ENCODE measurements at places on chromosomes 4 and X.
A peak's percentile ranks its signal among the peaks of the same experiment; 100 is the strongest.

DNA sequence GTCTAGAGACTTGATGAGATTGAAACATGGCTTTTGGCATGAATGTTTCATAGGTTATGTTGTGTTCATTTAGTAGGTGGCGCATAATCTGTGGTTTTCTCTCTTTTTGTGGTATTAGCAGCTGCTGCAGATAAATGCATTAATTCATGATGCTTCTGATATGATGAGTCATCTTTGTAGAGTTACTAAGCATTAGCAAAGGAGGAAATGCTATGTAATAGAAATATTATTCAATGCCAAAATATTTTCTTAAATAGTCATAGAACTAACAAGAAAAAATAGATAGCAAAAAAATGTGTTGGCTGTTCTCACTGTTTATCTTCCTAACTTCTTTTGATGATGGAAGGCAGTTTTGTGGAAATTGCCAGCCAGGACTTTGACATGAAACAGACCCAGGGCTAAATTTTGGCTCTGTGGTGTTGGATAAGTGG lies 3.6 kb downstream of the ZXDB start:
- DNase-seq, result peak; percentile 42

GRCh38 chrX:45806410-45807121 lies 605.9 kb upstream of the DIPK2B start:
- peak; percentile 88 for DNase-seq

- no peak for DNase-seq
Observed at GRCh38 chrX:99777912-99778311, 632.2 kb downstream of the PCDH19 start.

DNA sequence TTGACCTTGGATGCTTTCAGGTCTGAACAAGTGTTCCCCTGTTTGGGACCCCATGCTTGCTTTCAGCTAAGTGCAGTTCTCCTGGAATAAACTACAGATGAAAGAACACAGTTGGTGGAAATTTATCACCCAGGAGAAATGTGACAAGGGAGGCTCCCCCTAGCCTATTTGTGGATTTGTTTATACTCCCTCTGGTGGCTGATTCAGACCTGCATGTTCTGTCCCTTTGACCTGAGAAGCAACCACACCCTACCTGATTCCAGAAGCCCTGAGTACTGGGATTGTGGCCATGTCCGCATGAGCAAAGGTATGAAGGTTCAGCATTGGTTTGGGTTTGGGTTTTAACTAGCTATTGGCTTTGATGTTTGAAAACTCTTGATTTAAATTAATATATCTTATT lies 440.9 kb downstream of the MID1IP1 start:
- DNase-seq, result peak; percentile 35

DNA sequence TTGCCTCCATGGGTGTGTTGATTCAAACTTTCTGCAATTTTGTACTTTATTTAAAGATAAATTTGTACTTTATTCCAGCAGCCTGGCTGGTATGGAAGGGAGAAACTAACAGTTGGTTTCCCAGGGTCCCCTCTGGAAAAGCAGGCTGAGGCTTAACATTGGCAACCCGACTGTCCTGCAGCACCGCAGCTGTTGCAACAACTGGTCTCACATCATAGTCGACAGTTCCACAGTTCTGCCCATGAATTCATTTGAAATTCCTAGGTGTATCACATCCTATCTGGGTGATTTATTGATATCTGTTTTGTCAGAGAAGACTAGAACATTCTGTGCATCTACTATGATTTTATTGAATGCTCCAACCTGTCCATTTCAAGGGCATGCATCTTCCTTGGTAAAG lies 98.8 kb upstream of the GATB start:
- DNase-seq, result no peak

GRCh38 chrX:1224954-1225353 lies 12.5 kb upstream of the CRLF2 start:
- DNase-seq, result no peak

- DNase-seq, result no peak
Observed at GRCh38 chr4:126733301-126733700, 899.5 kb upstream of the INTU start.

- no peak for DNase-seq
Observed at GRCh38 chrX:71913156-71913950, 2.7 kb downstream of the NHSL2 start.

DNA sequence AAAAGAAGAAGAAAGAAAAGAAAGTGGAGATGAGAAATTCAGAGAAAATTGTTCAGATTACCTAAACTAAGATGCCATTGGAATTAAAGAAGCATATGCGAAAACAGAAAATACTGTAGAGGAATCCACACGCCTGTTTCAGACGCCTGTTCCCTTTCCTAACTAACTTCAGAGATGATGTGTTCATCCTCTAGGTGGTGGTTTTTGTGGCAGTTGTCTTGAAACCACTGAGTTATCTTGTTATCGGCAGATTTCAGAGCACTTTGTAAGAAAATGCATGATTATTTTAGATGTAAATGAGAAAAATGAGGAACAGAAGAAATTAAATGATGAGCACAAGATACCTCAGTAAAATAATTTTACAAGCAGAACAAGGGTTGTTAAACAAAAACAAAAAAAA lies 48.3 kb downstream of the FUNDC1 start:
- no peak for DNase-seq

DNA sequence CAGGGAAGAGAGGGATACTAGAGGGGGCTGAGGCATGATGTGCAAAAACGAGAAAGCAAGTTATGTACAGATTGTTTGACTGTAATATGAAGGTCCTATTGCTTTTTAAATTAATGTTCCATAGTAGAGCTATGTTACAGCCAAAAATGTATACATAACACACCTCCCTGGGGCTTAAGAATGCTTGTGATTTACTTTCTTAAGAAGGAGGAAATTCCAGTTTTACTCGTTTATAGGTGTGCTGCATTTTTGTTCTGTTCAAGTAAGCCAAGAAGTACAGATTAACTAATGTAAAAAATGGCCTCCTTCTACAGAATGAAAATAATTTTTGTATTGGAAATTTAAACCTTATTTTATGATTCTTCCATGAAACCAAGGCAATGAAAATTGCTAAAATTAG lies 614.4 kb upstream of the NR3C2 start:
- no peak for DNase-seq

- peak; percentile 91 for DNase-seq
Observed at GRCh38 chrX:47540754-47541538, 20.1 kb upstream of the ARAF start.

DNA sequence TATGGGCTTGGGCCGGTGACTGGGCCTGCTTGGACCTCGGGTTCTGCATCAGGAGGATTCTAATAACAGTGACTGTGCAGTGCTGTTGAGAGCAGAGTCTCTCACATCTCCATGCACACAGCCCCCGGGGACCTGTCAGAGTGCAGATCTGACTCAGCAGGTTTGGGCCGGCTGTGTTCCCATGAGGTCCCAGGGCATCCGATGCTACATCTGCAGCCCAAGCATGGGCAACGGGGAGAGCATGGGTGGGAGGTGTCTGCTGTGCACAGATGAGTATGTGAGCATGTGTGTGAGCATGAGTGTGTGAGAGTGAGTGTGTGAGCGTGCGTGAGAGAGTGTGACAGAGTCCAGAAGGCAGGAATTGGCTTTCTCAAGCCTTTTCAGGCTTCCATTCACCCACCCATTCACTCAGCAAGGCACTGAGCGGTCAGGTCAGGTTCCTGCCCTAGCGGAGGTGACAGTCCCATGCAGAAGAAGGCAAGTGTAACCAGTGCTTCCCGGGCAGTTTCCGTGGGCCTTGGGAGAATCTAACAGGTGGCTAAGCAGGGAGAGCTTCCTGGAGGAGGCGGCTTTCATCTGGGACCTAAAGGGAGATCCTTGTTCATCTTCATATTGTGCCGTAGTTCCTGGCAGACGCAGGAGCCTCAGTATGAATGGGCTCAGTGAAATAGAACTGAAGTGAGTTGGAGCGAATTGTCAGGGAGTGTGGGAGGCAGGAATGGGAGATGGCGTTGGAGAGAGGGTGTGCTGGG lies 62.6 kb downstream of the SORCS2 start:
- no peak for DNase-seq

GRCh38 chr4:182394181-182394580 lies 151.0 kb downstream of the TENM3 start:
- no peak for DNase-seq

GRCh38 chrX:13009844-13010243 lies 34.6 kb downstream of the FAM9C start:
- DNase-seq, result no peak

DNA sequence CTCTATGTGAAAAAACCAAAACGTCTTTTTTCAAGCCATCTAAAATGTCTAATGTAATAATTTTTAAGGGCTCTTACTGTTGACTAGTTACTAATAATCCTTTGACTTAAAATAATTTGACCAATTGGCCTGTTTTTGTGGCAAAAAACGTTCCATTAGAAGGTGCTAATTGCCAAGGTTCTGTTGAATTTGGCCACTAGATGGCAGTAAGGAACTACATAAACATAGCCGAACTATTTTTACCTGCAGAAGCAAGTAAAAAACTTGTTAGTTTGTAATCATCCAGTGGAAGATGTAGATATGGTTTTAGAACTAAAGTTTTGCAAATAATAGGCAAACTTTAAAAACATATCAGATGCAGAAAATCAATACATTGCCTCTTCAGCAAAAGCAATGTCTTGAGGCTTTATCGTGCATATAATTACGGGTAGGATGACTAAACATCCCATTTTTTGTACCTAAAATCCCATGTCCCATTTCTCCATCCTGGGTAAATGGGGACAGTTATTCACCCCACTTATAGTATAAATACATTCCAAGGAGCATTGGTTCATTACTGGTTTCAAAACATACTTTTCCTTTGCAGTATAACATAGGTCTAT lies 57.6 kb downstream of the PROM1 start:
- DNase-seq, result peak; percentile 80

DNA sequence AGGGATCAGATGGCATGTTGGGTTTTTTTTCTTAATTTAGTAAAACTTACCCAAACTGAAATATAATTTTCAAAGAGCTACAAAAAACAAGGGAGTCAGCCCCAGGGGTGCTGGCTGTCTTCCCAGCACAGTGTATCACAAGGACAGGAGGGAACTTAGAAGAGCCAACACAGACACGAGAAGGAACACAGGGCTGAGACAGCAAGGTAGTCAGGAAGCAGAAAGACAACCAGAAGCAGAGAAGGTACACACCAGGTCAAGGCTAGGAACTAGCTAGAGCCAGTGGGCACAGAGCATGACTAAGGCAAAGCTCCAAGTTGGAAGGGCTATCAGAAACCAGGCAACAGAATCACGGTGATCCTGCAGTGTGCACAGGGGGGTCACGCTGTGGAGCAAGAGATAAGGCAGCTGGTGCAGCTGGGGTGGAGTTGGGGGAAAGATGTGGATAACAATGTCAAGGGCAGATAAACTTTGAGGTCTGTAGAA lies 168.7 kb downstream of the NR3C2 start:
- no peak for DNase-seq

- peak; percentile 68 for DNase-seq
Observed at GRCh38 chrX:103063191-103063845, 653 bp downstream of the BEX1 start.

- DNase-seq, result no peak
Observed at GRCh38 chr4:85966373-85966772, 393.5 kb downstream of the MAPK10 start.

GRCh38 chrX:46916273-46916672 lies 4.1 kb downstream of the JADE3 start:
- DNase-seq, result no peak

- DNase-seq, result no peak
Observed at GRCh38 chr4:78691971-78692821, 84.0 kb upstream of the BMP2K start.

DNA sequence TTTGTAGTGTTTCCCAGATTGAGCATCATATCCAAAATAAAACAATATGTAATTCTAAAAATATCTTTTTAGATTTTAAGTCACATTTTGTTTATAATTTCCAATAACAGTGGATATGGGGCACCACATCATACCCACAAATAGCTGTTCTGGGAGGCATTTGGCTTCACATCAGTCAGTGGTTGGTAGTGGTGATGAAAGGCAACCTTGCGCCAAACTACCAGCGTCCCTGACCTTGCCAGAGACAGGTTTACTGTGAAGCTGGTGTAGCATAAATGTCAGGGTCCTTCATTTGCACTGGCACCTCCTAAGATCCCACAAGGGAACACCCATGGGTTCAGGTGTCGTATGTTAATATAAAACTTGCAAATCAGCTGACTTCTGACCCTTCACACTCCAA lies 222.2 kb downstream of the DCTD start:
- DNase-seq, result no peak

Data from astrocyte of the hippocampus (primary cell).